ENCODE measurements at places on chromosomes 7 and 10. TPM values are rescaled to one million over a fixed set of nuclear protein-coding genes. Genes with fewer than 3 reads are reported as not detected.

DNA sequence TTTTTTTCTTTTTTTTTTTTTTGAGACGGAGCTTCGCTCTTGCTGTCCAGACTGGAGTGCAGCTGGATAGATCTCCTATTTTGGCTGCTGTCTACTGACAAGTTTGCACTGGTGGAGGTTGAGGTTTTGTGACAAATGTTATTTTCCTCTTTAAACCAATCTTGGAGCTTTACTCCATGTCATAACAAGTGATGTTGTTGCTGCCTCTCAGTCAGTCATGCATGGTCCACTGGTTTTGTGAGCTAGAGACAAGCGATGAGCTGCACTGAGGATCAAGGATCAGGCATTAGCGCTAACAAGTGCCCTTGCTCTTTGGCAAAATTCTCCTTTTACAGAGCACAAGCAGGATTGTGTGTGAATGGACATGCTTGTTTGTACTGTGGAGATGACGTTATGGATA, 805 bp upstream of the WDFY4 start:
- peak overlapping the region; percentile 96 for H3K27ac ChIP-seq
- H3K27me3 ChIP-seq: no peaks in the 10 kb centered on the region
- no peaks in the 10 kb centered on the region for H3K36me3 ChIP-seq
- H3K4me3 ChIP-seq: peak overlapping the region; percentile 70
- DNase-seq: no peak

- H3K36me3 ChIP-seq: no peaks in the 10 kb centered on the region
- H3K27ac ChIP-seq: no peak overlapping the region
- H3K4me1 ChIP-seq: peaks cover 13% of the 10 kb centered on the region
These were observed 8.6 kb upstream of the INSIG1 start for GRCh38 chr7:155289107-155289506.

- DNase-seq: no peak
- H3K4me3 ChIP-seq: no peak overlapping the region
- H3K27me3 ChIP-seq: no peaks in the 10 kb centered on the region
- H3K36me3 ChIP-seq: no peaks in the 10 kb centered on the region
- no peak overlapping the region for H3K27ac ChIP-seq
These were observed 94.7 kb downstream of the ZNRF2 start for GRCh38 chr7:30379131-30379530.

DNA sequence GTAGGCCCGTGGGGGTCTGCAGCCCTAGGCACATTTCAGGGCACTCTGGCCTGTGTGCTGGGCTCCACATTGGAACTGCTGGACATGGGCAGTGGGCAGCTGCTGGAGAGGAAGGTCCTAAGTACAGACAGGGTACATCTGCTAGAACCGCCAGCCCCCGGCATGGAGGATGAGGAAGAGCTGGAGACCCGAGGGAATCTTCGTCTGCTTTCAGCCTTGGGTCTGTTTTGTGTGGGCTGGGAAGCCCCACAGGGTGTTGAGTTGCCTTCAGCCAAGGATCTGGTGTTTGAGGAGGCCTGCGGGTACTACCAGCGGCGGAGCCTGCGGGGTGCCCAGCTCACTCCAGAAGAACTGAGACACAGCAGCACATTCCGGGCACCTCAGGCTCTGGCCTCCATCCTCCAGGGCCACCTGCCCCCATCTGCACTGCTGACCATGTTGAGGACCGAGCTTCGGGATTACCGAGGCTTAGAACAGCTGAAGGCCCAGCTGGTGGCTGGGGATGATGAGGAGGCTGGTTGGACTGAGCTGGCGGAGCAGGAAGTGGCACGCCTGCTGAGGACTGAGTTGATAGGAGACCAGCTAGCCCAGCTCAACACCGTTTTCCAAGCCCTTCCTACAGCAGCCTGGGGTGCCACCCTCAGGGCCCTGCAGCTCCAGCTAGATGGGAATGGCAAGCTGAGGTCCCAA, 1.4 kb downstream of the HPS6 start:
- H3K4me3 ChIP-seq: peak overlapping the region; percentile 90
- no peaks in the 10 kb centered on the region for H3K36me3 ChIP-seq
- peak overlapping the region; percentile 73 for H3K27ac ChIP-seq
- H3K27me3 ChIP-seq: no peaks in the 10 kb centered on the region

DNA sequence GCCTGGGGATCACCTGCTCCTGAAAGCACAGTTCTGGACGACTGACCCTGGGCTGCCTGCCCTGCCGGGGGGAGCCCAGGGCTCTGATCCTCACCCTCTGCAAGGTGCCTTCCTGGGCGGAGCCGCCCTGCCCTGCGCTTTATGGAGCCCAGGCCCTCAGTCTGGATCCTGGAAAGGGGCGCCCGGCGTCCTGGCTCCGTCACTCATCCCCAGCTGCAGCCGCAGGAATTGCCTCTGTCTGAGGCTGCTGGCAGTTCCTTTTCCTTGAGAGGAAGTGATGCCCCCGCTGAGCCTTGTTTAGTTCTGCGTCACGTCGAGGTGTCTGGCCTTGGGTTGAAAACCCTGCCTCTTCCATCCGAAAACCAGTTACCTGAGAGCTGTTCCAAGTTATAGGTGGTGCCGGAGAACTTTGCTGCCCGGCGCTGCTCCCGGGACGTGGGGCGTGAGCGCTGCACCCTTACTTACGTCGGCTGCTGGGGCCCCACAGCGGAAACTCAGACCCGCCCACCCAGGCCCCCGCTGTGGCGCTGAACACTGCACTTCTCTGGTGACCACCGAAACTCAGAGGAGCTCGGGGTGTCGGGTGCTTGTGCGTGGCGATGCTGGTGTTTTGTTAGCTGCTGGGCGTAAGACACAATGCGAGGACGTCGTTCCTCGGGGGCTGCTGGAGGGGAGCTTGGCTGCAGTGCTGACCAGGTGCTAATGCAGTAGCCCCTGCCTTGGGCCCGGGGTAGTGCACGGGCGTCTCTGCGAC, 5.4 kb downstream of the MAFK start:
- peaks cover 17% of the 10 kb centered on the region for H3K36me3 ChIP-seq
- H3K4me3 ChIP-seq: no peak overlapping the region
- H3K27me3 ChIP-seq: no peaks in the 10 kb centered on the region
- H3K27ac ChIP-seq: no peak overlapping the region
- DNase-seq: no peak

GRCh38 chr7:89232-90019, 102.9 kb upstream of the FAM20C start:
- no peaks in the 10 kb centered on the region for H3K36me3 ChIP-seq
- H3K4me1 ChIP-seq: no peaks in the 10 kb centered on the region

- H3K27me3 ChIP-seq: no peaks in the 10 kb centered on the region
- H3K27ac ChIP-seq: no peak overlapping the region
- no peak for DNase-seq
- no peak overlapping the region for H3K4me3 ChIP-seq
- H3K4me1 ChIP-seq: no peaks in the 10 kb centered on the region
These were observed 95.7 kb downstream of the KCNMA1 start for GRCh38 chr10:77541944-77542343.

- no peaks in the 10 kb centered on the region for H3K36me3 ChIP-seq
- no peaks in the 10 kb centered on the region for H3K4me1 ChIP-seq
- no peak for DNase-seq
- H3K27me3 ChIP-seq: no peaks in the 10 kb centered on the region
These were observed 25.4 kb upstream of the HIBADH start for GRCh38 chr7:27688056-27688455.

GRCh38 chr7:158166386-158167340, 421.0 kb downstream of the PTPRN2 start:
- H3K27ac ChIP-seq: no peak overlapping the region
- H3K4me1 ChIP-seq: no peaks in the 10 kb centered on the region

- H3K4me1 ChIP-seq: no peaks in the 10 kb centered on the region
- no peaks in the 10 kb centered on the region for H3K27me3 ChIP-seq
- no peak overlapping the region for H3K27ac ChIP-seq
- no peak overlapping the region for H3K4me3 ChIP-seq
These were observed 1271.6 kb upstream of the SORCS1 start for GRCh38 chr10:108436096-108436495.

DNA sequence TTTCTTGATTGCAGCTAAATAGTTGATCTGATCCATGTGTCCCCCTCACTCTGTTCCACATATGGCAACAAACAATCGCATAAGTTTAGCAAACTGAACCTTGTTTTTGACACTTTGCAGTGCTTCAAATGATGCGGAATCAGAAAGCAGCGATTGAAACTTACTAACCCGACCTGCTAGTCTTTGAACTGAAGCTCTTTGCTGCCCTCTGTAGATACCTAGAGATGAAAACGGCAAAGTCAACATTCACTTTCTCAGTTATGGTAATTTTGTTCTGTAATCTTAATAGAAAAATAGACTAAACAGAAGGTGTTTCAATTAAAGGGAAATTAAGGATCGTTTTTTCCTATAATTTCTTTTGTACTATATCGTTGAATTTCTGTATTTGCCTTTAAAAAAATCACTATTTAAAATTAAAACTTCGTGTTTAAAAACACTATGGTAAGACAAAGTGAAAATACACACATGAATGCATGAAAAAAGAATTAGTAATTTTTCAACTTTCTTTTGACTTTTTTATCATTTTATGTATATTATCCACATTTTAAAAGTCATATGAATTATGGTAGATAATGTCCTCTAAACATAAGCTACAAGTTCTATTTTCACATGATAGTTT, 276.5 kb downstream of the MAGI2 start:
- no peaks in the 10 kb centered on the region for H3K27me3 ChIP-seq
- no peaks in the 10 kb centered on the region for H3K36me3 ChIP-seq
- H3K4me1 ChIP-seq: no peaks in the 10 kb centered on the region
- DNase-seq: no peak
- no peak overlapping the region for H3K27ac ChIP-seq
- H3K4me3 ChIP-seq: no peak overlapping the region

GRCh38 chr10:131626274-131626673, 274.5 kb upstream of the PPP2R2D start:
- no peaks in the 10 kb centered on the region for H3K27me3 ChIP-seq
- H3K4me3 ChIP-seq: no peak overlapping the region
- no peaks in the 10 kb centered on the region for H3K4me1 ChIP-seq
- no peak overlapping the region for H3K27ac ChIP-seq
- no peak for DNase-seq
- H3K36me3 ChIP-seq: no peaks in the 10 kb centered on the region

GRCh38 chr10:29712108-29712507, 77.3 kb upstream of the SVIL start:
- H3K36me3 ChIP-seq: no peaks in the 10 kb centered on the region
- H3K4me3 ChIP-seq: no peak overlapping the region
- DNase-seq: no peak
- no peaks in the 10 kb centered on the region for H3K4me1 ChIP-seq
- H3K27ac ChIP-seq: no peak overlapping the region

- peaks cover 8% of the 10 kb centered on the region for H3K4me1 ChIP-seq
- no peak overlapping the region for H3K27ac ChIP-seq
- no peaks in the 10 kb centered on the region for H3K27me3 ChIP-seq
- no peak overlapping the region for H3K4me3 ChIP-seq
- H3K36me3 ChIP-seq: peaks cover 4% of the 10 kb centered on the region
These were observed 41.8 kb upstream of the GJD4 start for GRCh38 chr10:35563261-35563891.

DNA sequence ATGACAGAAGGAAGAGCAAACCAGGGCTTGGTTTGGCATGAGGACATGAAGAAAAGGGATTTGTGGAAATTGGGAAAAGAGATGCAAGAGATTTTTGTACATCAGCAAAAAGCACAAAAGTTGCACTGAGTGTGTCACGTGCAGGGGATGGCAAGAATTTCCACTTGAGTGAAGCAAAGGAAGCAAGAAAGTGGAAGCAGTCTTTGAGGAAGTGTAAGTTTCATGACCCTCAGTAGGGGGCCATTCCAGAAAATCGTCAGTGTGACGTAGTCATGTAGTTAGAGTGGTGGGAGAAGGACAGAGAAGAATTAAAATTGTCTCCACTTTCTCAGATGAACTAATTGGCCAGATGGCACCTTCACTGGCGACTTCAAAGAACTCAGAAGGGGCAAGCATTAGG, 123.3 kb upstream of the FZD1 start:
- H3K27ac ChIP-seq: no peak overlapping the region
- DNase-seq: no peak
- no peaks in the 10 kb centered on the region for H3K27me3 ChIP-seq
- H3K4me3 ChIP-seq: no peak overlapping the region
- no peaks in the 10 kb centered on the region for H3K4me1 ChIP-seq

DNA sequence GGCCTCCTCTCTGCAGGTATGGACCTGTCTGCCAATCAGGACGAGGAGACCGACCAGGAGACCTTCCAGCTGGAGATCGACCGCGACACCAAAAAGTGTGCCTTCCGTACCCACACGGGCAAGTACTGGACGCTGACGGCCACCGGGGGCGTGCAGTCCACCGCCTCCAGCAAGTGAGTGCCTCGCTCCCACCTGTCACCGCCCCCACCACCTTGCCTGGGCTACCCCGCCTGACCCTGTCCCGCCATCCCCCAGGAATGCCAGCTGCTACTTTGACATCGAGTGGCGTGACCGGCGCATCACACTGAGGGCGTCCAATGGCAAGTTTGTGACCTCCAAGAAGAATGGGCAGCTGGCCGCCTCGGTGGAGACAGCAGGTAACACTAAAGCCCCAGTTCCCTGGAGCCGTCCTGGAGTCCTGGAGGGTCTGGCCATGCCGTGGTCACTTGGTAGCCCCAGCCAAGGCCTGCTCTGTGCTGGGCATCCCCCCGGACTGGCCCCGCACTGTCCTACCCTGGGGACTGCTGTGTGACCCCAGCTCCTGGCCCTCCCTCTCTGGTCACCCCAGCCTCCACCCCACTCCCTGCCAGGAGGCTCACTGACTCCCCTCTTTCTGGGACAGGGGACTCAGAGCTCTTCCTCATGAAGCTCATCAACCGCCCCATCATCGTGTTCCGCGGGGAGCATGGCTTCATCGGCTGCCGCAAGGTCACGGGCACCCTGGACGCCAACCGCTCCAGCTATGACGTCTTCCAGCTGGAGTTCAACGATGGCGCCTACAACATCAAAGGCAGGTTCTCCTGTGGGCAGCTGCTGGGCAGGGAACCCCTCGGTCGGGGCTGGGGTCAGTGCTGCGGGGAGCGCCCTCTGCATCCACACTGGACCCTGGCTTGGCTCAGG, 178.0 kb downstream of the RNF216 start:
- no peak overlapping the region for H3K4me3 ChIP-seq
- H3K27me3 ChIP-seq: no peaks in the 10 kb centered on the region
- H3K27ac ChIP-seq: no peak overlapping the region
- peaks cover 6% of the 10 kb centered on the region for H3K4me1 ChIP-seq
- DNase-seq: no peak

DNA sequence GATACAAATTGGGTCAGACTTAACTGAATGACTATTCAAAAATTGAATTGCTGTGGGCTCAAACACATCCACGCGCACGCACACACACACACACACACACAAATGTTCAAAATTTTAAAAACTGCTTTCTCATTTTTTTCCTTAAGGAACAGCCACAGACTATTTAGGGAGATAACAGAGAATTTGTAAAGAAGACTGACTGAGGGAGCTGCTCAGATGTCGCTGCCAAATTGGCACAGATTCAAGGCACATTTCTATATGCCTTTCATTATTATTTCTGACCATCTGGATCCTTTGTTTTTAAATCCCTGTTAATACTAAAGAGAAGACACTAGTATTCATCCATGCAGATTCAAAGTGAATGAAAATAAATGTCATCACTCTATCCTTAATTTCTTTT, 154.8 kb downstream of the DGKB start:
- no peak for DNase-seq
- no peak overlapping the region for H3K27ac ChIP-seq

Gene GPAM
- total RNA-seq: 9.2 TPM

Gene CUX1
- 44.7 TPM for total RNA-seq

Gene JAKMIP3
- not detected for total RNA-seq

Gene CAV2
- 1.8 TPM for total RNA-seq

Gene POP7
- total RNA-seq: 58.8 TPM

Gene FAM25A
- total RNA-seq: not detected

Gene LRIT2
- not detected for total RNA-seq

Gene AVL9
- total RNA-seq: 45.8 TPM

Gene SMKR1
- total RNA-seq: 1.3 TPM

Gene RPS24
- 2,010 TPM for total RNA-seq

Gene STOX1
- total RNA-seq: 0.67 TPM

Data from GM12878 (cell line).